ENCODE measurements at places on chromosomes 4 and X.

GRCh38 chr4:2367626-2368025, 50.8 kb downstream of the ZFYVE28 start:
- no peak for DNase-seq

- DNase-seq = no peak
These were observed 100.6 kb upstream of the PNPLA4 start for GRCh38 chrX:8027827-8028226.

GRCh38 chrX:11543249-11543648, 122.5 kb downstream of the ARHGAP6 start:
- DNase-seq = no peak

- DNase-seq = no peak
These were observed 35.9 kb downstream of the GYPA start for GRCh38 chr4:144104509-144105130.

DNA sequence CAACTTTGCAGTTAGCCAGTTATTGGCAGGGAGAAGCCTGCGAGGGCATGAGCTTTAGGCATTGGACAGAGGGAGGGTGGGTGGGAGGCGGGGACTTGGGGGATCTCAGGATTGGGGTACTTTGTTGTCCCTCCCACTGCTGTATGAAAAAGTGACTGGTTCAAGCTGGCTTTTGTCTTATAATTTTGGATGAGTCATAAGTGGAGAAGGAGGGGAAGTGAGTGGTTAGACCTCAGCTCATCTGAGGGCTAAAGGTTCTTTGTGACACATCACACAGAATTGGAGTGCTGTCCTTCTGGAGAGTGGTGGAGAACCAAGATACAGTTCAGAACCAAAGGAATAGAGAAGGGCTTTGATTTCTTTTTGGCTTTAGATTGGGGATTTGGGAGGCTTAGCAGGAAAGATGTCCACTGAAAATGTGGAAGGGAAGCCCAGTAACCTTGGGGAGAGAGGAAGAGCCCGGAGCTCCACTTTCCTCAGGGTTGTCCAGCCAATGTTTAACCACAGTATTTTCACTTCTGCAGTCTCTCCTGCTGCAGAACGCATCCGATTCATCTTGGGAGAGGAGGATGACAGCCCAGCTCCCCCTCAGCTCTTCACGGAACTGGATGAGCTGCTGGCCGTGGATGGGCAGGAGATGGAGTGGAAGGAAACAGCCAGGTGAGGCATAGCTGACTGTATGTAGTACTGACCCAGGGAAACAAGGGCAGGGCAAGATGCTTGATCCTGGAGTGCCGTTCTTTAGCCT, at the start of gene SLC4A4:
SLC4A4 (plus strand) TSS at position 175 of the 748 bp plus-strand sequence.
- DNase-seq = no peak

- no peak for DNase-seq
These were observed 158.0 kb upstream of the FAT1 start for GRCh38 chr4:186881521-186882220.

- no peak for DNase-seq
These were observed 96.4 kb downstream of the CHIC2 start for GRCh38 chr4:53967986-53968385.

DNA sequence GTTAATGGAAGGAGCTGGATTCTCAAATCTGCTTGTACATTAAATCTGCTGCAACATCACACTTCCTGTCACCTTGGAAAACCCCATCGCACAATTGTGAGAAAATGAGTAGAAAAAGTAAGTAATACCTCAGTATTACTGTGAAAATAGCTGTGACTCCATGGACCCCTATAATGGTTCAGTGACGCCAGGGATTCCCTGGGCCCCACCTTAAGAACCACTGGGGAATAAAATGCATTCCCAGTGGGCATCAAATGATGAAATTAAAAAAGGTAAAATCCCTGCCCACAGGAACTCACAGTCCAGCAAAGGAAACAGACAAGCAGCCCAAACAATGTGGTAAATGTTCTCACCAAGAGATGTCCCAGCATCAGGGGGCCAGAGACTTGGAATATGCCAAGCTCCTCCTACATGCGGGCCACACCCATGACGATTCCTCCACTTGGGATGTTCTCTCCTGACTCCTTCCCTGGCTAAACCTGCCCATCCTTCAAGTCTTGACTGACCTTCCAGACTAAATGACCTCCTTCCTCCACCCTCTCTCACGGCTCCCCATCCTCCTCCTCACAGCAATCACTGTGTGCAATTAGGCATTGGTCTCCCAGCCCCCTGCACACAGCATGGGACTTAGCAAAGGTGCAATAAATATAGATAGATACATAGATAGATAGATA, 2.6 kb downstream of the EVC2 start:
- no peak for DNase-seq

DNA sequence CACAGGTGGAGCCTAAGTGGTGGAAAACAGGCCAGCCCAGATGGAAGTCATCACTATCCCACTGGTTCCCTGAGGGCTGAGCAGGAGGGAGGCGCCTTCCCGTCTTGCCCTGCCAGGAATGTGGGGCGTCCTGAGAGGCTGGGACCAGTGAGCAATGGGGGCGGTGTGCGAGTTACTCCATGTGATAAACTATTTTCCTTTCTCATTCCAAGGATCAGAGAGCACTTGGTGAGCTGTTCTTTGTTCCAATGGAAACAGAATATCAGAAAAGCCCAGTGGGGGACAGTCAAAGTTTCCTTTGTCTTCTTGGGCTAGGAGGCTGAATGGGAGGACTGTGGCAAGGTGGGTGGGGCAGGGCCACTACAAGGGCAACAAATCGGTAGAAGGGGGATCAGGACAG, 86.2 kb downstream of the NHSL2 start:
- DNase-seq = no peak

GRCh38 chrX:71650333-71650969, 16.9 kb upstream of the LOC101059915 start:
- no peak for DNase-seq

DNA sequence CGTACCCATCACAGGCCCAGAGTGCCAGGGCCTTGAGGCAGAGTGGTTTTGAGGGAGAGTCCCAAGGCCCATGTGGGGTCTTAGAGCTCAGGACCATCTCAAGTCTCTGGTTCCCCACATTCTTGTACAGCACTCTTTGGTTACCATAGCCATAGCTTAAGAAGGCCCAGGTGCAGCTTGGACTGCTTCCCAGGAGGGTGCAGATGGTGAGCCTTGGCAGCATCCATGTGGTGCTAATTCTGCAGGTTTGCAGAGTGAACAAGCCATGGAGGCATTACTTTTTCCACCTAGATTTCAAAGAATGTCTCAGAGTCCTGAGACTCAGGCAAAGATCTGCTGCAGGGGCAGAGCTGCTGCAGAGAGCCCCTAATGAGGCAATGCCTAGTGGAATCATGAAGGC, 171.7 kb downstream of the STK32B start:
- DNase-seq = no peak

DNA sequence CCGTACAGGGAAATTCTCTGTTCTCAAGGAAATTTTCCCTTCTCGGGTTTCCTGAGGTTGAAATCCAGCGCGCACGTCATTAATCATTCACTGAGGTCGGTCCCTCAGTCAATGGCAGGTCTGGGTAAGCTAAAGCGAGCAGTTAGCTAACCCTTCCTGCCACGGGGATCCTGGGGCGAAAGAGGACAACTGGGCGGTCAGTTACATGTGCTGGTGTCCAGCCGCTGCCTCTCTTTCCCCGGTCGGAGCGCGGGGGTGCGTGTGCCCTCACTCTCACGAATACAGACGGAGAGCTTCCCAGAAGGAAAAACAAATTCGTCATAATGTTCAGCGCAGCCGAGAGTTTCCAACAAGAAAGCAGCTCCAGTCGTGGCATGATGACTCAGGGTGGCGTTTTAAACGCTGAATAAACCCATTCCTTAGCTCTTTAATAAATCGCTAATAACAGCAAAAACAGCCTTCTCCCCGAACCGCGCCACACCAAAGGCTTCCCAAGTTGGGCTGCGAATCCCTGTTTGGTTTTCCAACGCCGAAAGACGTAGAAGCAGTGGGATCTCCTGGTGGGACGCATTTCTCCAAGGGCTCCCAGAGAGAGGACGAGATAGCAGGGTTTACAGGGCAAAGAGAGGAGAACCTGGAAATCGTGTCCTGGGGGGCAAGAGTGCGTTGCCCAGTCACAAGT, 752 bp upstream of the FGF5 start:
- no peak for DNase-seq

- no peak for DNase-seq
These were observed 53.4 kb downstream of the ZNF518B start for GRCh38 chr4:10403633-10404445.

- no peak for DNase-seq
These were observed 84.5 kb upstream of the ATXN3L start for GRCh38 chrX:13404364-13404763.

DNA sequence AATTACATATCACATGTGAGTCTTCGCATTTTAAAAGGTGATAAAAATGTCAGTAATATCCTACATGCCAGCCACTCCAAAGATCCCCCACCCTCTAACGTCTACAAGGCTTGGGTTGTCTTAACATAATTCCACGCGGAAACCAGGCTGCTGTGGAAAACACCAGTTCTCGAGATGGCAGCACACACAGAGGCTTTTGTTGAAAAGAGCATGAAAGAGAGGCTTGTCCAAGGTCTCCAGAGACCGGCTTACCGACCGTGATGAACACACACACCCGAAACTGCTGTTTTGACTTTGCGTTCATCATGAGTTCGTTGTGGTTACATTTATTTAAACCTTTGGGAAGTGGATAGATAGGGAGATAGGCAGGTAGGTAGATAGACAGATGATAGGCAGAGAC, 87.9 kb downstream of the CRLF2 start:
- no peak for DNase-seq

DNA sequence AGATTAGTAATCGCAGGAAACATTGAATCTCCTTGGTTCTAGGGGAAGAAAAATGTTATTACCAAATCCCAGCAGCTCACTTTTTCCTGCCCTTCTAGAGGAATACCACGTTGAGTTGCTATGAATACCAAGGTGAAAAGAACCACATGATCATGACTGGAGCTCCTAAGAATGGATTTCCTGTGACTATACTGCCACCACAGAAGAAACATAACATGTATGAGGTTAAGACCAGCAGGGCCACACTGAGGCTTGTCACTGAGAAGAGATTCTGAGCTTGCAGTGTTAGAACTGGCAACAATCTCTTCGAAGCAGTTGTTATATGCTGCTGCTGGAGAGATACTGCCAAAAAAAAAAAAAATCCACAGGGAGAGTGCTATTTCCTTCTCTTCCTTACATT, 1235.3 kb downstream of the FSTL5 start:
- no peak for DNase-seq

- DNase-seq = no peak
These were observed 9.2 kb upstream of the MAML3 start for GRCh38 chr4:140163029-140163810.

GRCh38 chr4:1378559-1379231, 27.5 kb downstream of the NKX1-1 start:
- no peak for DNase-seq

GRCh38 chr4:69713593-69713992, 46.8 kb downstream of the SULT1B1 start:
- DNase-seq = no peak

DNA sequence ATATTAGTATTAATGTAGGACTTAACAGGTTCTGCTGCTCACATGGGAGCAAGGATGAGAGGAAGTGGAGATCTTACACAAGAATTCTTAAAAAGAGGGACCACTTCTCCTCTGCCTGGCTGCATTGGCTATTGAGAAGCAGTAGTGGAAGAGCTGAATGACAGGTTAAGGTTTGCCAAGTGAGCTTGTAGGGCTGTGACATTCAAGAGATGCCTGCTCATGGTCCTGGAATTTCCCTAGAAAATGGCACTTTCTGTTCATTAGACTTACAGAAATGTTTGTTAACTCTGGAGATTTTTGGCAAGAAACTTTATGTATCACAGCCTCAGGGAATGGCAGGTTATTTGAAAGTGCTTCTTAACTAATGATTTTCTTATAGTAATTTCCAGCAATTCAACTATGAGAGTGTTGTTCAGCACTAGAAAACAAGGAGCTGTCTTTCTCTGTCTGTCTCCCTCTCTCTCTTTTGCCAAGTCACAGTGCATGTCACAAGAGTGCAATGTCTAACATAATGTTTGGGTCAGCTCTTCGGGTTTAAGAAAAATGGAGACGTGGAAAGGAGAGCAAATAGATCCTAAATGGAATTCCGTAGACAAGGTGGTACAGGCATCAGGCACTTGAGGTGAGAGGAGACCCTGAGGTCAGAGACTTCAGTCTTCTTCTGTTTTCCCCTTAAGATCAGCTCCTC, 8.3 kb upstream of the NAP1L5 start:
- DNase-seq = no peak

DNA sequence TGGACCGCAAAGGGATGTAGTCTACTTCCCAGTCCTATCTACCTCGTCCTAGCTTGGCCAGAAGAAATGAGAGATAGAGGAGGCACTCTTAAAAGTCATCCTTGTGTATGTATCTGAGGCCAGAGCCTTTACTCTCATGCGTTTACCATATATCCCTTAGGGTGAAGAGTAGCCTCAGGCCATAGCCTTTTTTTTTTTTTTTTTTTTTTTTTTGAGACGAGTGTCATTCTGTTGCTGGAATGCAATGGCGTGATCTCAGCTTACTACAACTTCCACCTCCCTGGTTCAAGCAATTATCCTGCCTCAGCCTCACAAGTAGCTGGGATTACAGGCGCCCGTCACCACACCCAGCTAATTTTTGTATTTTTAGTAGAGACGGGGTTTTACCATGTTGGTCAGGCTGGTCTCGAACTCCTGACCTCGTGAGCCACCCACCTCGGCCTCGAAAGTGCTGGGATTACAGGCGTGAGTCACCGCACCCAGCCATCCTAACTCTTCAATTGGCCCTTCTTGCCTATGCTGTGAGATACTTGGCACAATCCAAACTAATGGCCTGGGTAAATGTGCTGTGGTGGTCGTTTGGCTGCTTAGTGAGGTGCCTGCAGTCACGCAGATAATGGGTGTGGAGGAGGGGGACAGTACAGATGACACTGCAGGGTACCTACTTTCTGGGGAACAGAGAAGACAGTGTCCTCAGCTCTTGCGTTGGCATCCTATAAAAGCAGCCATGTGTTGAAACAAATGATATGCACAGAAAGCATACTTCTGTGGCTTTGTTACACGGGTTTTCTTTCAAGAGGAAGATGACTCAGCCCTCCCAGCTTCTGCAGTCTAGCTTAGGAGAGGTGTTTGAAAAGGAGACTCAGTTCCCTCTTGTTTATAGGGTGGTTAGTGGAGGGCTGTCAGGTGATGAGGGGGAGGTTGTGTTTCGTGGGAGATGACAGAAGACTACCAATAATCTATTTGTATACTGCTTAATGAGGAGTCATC, 10.4 kb upstream of the DGAT2L6 start:
- no peak for DNase-seq

Measured in hypothalamus (tissue), 51 donors.